ENCODE measurements at places on chromosomes 5 and 9.

DNA sequence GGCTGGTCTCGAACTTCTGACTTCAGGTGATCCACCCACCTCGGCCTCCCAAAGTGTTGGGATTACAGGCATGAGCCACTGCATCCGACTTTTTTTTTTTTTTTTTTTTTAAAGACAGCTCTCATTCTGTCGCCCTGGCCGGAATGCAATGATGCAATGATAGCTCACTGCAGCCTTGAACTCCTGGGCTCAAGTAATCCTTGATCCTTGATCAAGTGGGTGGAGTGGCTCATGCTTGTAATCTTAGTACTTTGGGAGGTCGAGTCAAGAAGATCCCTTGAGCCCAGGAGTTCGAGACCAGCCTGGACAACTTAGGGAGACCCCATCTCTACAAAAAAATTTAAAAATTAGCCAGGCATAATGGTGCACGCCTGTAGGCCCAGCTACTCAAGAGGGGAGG, 8.1 kb downstream of the SEC24A start:
- DNase-seq, result no peak

GRCh38 chr9:133709015-133709611, 29.0 kb downstream of the SARDH start:
- no peak for DNase-seq

- DNase-seq, result no peak
Observed at GRCh38 chr5:175836737-175837136, 34.6 kb upstream of the CPLX2 start.

- DNase-seq, result peak; percentile 57
Observed at GRCh38 chr5:122727112-122727541, 47.8 kb upstream of the SNX2 start.

DNA sequence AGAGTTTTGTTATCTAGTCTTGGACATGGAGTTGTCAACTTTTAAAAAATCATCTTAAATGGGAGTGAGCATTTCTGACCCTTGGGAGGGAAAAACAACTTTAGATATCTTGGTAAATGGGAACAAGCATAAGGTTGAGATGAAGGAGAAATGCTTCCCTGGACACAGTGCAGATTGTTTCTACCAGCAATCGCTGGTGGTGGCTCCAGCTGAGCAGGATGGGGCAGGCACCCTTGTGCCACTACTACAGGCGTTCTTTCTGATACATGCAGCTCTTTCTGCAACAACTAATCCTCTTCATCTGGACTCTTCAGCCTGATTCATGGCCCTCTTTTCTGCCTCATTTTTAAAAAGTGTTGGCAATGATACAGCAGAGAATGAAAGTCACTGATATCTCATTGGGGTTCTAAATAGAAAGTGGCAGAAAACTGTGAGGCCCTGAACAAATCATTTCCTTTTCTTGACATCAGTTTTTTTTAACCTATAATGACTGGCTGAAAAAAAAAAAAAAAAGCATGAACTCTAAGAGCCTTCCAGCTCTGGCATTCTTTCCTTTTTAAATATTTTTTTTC, 409.4 kb upstream of the PTGER4 start:
- DNase-seq, result no peak

DNA sequence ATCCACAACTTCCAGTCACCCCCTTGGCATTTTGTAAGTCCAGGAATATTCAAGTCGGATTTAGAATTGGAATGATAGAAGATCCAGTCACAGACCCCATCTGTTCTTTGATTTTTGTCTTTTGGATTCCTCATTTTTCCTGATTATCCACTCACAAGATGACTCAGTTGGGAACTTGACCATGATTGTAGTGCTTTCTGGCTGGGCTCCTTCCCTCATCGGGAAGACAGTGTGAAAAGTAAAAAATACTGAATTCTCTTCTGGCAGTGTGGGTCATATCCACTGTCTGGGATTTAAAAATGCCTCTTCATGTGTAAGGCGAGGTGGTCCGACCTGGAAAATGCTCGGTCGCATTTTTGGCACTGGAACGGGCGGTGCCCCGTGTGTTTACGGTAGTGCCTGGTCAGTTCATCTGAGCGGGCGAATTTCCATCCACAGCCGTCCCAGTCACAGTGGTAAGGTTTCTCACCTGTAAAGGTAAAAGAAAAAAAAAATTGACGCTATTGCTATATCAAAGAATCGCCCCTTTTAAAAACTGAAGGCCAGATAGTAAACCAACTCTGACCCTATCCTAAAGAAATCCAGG, 4.0 kb downstream of the KLF4 start:
- DNase-seq, result no peak

- DNase-seq, result no peak
Observed at GRCh38 chr5:126385524-126386502, 37.4 kb upstream of the GRAMD2B start.

- no peak for DNase-seq
Observed at GRCh38 chr5:10434392-10434791, 7.3 kb upstream of the ROPN1L start.

GRCh38 chr9:116491659-116492058, 195.4 kb upstream of the TRIM32 start:
- peak; percentile 14 for DNase-seq

All from fibroblast of gingiva (primary cell).